ENCODE measurements at places on chromosomes 12 and 14.

DNA sequence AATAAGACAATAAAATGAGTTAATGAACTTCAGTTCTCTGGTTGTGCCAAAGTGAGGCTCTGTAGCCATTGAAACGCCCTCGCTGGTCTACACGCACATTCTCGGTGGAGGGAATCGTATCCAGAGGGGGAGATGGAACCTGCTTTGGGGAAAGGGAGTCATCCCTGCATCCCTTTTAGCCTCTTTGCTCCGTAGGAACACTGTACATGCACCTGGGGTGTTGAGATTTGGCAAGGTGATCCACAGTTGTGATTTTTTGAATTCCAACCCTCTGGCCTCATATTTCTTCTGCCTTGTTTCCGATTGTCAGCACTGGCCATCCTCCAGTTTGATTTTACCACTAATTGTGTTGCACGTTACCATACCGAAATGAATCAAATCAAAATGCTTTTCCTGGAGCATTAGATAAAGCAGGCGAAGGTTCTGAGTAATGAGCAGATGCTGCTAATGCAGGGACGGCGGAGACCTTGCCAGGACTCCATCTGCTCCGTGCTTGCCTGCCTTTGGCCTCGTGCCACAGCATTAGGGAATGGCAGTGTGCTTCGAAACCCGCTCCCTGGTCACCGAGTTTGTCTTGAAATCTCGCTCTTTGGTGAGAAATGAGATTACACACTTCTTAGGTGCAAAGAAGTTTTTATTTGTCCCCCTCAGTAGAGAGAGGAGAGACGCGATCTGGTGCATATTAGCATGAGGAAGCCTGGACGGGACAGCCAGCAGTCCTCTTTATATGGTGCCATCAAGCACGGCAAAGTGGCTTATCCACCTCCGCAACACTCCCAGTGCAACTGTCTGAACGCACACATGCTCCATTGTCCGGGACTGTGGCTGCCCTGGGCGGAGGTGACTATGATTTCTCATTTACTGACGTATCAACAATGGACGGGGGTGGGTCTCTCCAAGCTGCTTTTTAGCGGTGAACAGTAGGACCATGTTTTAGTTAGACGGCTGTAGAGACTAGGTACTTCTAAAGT, 59.1 kb downstream of the FBXW8 start:
- peak; percentile 46 for DNase-seq

GRCh38 chr12:96812153-96812552, 94.9 kb upstream of the NEDD1 start:
- no peak for DNase-seq

DNA sequence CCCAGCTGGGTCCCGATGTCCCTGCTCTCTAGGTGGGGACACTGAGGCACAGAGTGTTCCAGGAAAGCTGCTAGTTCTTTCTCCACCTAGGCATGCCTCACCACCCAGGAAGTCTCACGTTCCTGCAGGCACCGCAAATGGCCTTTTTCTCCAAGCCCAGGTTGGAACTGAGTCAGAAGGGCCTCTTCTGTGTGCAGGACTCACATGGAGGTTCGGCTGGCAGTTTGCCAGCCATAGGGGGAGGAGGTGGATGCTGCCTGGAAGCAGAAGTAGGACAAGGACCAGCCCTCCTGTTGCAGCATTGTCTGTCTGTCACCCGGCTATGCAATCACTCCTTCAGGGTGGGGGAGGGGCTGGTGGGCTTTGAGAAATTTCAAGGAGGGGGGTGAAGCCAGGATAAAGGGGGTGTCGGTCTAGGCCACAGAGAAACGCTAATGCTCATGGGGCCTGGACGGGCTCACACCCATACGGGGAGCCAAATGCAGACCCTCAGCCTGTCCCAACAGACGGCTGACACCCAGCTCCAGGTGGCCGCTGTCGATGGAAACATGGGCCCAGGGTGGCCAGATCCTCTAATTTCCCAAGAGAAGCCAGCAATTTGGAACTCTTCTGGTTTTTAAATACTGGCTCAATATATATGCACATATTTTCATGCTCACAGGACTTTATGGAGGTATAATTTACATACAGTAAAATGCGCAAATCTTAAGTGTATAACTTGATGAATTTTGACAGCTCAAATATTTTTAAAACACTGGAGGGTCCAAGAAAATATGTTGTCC, 120.5 kb downstream of the PHETA1 start:
- DNase-seq = peak; percentile 13

DNA sequence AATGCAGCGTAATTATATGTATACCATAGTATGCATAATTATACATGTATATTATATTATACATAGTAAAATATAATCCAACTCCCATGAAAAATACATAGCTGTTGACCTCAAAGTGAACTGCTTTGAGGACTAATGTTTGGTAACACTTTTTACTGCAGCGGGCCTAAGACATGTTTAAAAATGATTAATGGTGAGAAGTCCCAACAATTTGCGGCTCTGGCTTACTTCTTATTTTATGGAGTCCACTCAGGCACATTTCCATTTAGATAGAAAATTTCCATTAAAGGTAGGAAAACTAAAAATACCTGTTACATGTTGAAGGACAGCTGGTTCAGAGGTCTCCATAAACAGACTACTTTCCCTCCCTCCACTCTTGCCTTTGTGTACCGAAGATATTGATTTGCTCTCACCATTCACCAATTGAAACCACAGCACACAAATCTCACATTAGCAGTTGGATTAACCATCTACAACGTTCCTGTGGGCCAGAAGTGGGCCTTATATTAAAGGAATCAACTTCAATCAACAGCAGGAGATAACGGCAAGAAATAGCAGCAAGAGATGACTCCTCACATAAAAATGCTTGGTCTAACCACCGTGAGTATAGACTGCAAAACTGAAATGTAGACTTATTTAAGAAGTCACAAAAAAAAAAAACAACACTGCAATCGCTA, 14.1 kb upstream of the NT5DC3 start:
- DNase-seq = peak; percentile 30

- DNase-seq = no peak
Measured at GRCh38 chr14:39827901-39828655, 395.8 kb upstream of the FBXO33 start.

GRCh38 chr14:88327497-88327896, 4.4 kb upstream of the KCNK10 start:
- DNase-seq = no peak

DNA sequence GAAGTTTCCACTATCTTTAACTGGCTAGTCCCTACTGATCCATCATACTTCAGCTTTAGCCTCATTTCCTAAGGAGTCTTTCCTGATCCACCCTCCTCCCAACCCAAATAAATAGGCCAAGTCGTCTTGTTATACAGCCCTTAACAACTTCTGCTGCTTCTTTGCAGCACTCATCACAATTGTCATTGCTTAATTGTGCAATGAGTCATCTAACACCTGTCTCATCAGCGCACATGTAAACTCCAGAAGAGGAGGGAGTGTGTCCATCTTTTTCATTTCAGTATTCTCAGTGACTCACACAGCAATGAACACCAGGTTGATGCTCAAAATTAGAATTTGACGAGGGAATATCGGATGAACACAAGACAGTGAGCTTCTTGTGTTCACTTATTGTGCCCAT, 87.3 kb downstream of the SUDS3 start:
- DNase-seq = no peak

DNA sequence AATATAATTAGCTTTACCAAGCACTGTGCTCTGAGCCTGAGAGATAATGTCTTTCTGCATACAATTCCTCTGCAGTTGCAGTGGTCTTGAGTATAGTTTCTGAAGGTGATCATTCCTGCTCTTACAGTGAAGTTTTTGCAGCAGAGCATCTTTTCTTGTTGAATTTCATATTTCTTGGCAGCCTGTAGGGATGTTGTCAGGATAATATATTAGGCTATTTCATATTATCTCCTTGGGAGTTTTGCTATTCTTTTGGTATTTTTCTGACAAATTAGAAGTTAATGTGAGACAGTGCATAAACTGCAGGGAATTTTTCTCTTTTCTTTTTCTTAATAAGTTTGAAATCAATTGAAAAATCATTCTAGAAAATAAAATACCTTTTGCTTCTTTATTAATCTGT, 1502.6 kb upstream of the FLRT2 start:
- no peak for DNase-seq

GRCh38 chr14:60722107-60722356, 2.1 kb downstream of the SIX4 start:
- no peak for DNase-seq

DNA sequence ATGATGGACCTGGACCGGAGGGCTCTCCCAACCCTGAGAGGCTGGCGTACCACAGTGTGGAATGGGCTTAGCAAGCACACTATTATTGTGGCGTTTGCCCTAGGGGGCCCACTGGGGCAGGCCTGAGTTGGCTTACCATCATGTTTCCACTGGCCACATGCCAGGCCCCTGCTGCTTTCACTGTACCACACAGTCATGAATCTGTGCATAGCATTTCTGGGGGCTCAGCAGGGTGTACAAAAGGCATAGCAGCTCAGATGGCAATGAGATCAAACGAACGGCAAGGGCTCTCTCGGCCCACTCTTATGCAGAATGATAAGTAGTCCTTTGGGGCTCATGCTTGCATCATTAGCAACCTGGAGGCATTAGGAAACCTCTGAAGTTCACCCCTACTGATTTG, 137.0 kb upstream of the HIF1A start:
- no peak for DNase-seq

DNA sequence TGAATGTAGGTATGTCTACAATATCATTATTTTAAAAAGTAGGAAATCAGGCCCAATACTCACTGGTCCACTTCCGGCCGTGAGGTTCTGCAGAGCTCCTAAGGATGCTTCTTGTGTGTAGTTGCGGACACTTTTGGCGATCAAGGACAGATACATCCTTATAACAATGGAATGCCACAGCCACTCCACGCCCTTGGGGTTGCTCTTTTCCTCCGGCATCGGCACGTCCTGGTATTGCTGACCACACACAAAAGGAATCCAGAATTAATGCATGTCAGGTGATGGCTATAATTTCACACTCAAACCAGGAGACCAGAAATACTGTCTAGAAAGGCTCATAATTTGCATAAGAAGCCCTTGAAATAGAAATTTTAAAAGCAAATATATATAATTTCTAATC, 65.6 kb upstream of the YARS2 start:
- no peak for DNase-seq

DNA sequence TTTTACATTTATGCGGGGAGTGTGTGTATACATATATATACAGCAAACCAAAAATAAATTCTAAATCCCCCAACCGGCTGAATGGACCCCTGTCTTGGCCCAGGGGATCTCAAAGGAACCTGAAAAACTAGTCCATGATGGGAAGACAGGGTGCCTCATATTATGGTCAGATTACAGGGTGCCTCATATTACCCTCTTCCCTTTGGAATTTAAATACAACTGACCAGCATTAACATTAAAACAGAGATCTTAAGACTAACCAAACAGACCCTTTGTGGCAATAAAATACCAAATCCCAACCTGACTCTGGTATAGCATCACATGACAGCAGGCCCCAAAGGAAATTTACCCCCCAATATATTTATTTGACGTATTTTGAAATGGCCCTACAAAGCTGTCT, 17.0 kb downstream of the GSTZ1 start:
- DNase-seq = no peak

DNA sequence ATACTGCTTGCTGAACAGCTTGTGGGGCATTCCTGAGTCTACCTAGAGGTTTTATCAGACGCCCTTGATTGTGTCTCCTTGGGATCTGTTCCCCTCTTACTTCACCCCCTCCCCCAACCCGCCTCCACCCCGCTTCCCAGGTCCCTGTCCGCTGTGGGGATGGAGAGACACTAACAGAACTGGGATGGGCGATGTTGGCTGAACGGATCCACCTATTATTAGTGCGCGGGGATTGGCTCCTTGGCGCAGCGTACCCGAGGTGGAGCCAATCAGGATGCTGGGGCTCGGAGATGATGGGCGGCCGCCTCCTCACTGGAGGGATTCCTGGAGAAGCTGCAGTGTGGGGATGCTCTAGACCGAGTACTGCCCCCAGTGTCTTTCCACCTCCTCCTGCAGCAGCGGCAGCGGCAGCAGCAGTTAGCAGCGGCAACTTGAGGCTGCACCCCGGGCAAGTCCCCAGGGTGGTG, at the start of gene SYT1:
TSS of gene SYT1 (plus strand) at position 372 of the 467 bp plus-strand sequence.
- peak; percentile 84 for DNase-seq

- DNase-seq = no peak
Measured at GRCh38 chr14:83257466-83258439, 1724.1 kb upstream of the SEL1L start.

Measured in fibroblast of mammary gland (primary cell).